ENCODE measurements at places on chromosomes 16 and 17.

DNA sequence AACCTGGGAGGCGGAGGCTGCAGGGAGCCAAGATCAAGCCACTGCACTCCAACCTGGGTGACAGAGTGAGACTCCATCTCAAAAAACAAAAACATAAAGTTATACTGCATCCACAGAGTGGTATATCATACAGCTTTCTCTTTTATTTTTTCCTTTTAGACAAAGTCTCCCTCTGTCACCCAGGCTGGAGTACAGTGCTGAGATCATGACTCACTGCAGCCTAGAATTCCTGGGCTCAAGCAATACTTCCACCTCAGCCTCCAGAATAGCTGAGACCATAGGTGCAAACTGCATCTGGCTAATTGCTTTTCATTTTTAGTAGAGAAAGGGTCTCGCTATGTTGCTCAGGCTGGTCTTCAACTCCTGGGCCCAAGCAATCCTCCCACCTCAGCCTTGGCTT lies 10.0 kb upstream of the COPRS start:
- DNase-seq: no peak

DNA sequence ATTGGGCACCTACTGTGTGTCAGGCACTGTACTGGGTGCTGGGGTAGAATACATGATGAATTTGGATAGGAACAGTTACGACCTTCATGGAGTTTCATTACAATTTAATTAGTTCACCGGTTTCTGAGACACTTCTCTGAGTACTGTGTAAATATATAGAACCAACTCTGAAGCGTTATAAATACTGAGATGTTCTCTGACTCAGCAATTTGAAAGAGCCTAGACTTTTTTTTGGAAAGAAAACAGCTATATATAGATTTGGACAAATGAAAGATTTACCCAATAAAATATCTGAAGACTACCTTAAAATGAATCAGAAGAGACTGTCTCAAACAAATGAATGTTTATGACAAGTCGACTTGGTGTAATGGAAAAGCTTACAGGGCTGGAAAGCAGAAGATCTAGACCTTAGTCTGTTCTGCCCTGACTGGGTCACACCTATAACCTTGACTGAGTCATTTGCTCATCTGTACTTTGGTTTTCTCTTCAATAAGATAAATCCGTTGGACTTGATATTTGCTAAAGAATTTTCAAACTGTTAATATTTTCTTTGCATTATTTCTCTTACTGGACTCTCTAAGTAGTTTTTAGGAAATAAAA lies 4.6 kb upstream of the GAN start:
- DNase-seq: no peak

DNA sequence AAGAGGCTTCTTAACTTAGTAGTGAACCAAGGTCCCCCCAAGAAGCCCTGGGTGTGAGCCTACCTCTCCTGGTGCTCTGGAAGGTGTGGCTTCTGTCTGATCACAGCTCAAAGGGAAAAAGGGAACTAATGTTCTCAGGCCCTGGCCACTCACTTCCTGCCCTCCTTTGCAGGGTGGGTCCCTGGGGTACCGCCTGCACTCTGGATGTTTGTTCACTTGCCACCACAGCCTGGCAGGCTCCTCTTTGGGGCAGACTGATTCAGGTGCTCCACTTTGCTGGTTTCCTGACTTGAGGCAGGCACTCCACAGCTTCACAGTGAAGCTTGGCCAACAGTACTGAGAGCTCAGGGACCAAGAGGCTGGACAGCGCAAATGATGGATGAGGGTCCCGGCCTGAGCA lies 5.9 kb upstream of the MYO15A start:
- DNase-seq: no peak

- no peak for DNase-seq
Observed at GRCh38 chr16:72590151-72590937, 418.4 kb upstream of the PMFBP1 start.

DNA sequence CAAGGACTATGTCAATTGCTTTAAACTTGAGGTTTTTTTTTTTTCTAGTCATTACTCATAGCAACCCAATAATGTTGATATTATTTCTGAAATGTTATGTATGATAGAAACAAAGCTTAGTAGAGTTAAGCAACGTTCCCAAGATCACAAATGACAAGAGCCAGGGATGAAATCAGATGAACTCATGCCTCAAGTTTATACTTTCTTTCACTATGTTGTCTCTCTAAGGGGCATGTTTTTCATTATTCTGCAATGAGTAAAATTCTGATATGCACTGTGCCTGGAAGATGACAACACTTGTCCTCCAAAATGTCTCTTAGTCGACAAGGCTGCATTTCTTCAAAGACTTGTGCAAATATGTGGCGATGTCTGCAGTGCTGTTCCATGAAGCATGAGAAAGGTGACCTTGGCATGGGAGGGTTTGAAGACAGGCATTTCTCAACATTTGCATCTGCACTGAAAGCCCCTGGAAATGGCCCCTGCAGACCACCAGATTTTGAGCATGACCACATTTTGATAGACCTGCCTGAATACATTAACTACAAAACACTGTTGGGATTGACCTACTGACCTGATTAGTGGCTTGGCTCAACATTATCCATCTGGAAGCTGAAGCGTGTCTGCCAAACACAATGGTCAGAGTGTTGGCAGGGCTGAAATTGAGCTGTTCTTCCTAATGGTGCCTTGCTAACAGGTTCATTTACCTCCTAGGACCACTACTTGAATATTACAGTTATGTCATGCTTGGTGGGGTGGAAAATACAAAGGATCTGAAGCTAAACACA lies 1027.5 kb downstream of the CDH11 start:
- DNase-seq: no peak

DNA sequence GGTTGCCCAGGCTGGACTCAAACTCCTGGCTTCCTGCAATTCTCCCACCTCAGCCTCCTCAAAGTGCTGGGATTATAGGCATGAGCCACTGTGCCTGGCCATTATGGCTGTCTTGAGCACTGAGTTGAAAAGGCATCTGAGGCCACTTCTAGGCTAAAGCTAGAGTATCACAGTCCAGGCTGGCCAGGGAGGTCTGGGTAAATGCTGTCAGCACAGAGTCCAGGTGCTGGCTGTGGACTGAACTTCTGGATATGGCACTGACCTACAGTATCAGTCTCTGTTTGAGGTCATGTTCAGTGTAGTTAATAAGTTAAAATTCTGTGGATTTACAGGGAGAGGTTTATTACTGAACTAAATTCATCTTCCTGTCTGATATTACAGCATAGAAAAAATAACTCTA lies 222.5 kb upstream of the TOM1L1 start:
- DNase-seq: no peak

GRCh38 chr17:50209472-50210239 lies 8.2 kb upstream of the COL1A1 start:
- peak; percentile 98 for DNase-seq

- no peak for DNase-seq
Observed at GRCh38 chr17:48545022-48545375, at the start of gene HOXB2. HOXB2 (minus strand) TSS chr17:48545109; CDS start chr17:48544911, 198 bp downstream.

DNA sequence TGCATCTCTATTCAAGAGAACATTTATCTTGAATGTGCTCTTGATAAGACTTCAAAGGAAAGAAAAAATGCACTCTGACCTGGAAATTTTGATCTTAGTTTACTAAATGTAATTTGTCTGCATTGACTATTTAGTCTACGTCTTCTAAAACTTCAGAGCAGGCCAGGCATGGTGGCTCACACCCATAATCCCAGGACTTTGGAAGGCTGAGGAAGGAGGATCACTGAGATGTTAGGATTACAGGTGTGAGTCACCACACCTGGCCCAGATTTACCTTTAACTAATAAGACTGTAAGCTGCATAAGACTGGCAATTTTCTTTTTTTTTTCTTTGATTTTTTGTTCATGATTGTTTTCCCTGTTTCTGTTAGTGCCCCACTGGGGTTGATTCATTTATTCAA lies 18.8 kb upstream of the CIITA start:
- no peak for DNase-seq

GRCh38 chr17:38667099-38667786 lies 7.5 kb downstream of the EPOP start:
- DNase-seq: peak; percentile 35

Data from HFF-Myc (cell line).